ENCODE measurements at places on chromosomes 3 and 15.

DNA sequence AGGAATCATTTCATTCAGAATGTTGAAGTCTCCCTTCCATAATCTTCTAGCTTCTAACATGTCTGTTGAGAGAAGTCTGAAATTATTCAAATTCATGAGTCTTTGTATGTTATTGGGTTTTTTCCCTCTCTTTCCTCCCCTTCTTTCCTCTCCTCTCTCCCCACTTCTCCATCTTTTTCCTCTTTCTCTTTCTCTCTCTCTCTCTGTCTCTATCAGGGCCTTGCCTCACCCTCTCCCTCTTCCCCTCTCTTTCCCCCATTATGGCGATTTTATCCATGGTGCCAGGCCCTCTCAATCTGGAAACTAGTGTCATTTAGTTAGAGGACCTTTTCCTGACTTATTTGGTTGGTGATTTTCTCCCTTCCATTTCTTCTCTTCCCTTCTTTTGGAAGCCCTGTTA lies 147.3 kb downstream of the SST start:
- no peak for DNase-seq

DNA sequence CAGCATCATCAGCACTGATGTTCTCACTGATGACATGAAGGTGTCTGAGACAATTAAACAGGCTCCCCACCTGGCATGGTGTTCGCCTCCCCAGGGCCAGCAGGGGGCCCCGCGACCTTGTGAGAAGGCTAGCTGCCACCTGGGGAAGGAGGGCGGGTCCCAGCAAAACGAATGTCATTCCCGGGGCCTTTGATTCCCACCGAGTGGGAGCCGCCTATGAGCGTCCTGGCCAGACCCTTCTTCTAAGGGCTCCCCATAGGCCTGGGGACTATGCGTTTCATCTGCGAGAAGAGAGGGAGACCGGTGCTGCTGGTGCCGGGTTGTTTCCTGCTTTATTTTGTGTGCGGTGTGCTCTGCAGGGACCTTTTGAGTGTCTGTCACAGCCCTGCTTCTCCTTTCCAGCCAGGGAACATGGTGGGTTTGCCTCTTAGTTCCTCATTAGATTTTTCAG lies 20.5 kb upstream of the MINDY4B start:
- DNase-seq, result peak; percentile 9

DNA sequence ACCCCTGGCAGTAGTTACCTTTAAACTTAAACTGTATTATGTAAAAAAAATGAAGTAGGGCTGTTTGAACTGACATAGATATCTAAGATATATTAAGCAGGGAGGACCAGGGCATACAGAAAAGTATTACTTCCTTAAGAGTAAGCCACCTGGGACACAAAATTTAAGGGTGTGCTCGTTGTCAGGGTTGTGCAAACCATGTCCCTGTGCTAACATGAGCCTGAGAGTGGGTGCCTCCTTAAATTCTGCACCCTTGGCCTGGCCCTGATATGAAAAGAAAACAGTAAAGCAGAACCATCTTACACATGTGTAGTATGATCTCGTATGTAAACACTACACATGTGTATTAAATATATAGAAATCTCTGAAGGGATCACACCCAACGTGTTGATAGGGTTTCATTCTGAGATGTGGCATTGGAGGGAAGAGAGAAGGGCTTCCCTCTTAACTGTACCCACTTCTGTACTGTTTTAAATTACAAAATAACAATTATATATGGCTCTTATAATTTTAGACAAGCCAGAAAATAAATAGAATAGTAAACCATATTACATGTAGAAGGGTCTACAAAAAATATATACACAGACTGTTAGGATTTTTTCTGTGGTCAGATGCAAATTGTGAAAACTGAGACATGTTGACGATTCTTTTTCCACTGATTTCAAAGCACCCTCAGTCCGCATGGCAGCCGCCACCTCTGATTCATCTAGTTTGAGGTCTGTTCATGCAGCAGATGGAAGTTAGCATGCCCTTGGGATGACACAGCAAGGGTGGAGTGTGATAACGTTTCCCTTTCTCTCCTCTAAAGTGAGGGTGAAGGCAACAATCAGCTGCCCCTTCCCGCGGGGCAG lies 400.8 kb upstream of the PROK2 start:
- DNase-seq, result no peak

DNA sequence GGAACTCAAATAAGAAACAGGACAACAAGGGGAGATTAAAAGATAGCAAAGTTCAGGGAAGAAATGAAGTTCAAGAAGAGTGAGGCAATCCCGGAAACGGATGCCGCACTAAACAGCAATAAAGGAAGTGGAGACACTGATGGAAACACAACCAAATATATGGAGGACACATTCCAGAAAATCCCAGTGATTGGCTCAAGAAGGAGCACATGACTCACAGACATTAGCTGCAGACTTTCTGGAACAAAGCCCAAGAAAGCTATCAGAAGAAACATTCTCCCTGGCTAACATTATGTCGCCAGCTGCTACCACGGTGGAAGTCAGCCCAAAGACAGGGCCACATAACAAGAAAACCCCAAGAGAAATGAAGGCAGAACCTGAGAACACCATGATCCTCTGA lies 18.1 kb upstream of the VGLL4 start:
- DNase-seq, result no peak

- no peak for DNase-seq
Observed at GRCh38 chr3:39271363-39271914, 8.4 kb downstream of the CX3CR1 start.

DNA sequence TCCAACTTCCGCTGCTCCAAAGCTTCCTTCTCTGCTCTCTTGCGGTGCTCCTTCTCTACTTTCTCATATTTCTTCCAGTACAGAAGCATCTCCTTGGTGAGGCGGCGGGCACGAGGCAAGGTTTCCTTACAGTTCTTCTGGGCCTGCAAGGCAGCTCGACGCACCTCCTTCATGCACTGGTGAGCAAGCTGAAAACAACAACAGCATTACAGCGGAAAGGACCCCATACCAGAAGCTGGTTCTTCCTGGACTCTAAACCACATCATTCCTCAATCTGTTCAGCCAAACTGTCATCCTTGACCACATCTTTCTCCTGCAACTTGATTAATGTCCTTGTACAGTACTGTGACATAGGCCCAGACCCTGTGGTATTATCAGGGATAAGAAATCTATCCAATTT lies 36.4 kb downstream of the INO80 start:
- DNase-seq, result no peak

DNA sequence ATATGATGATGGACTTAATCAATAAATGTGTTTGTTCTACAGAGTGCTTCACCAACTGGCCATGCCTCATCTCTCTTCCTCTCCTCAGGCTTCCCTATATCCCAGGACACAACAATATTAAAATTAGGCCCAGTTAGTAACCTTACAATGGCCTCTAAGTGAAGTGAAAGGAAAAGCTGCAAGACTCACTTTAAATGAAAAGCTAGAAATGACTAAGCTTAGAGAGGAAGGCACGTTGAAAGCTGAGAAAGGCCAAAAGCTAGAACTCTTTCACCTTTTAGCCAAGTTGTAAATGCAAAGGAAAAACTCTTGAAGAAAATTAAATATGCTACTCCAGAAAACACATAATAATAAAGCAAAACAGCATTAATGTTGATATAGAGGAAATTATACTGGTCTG lies 1010.3 kb downstream of the NAALADL2 start:
- no peak for DNase-seq

DNA sequence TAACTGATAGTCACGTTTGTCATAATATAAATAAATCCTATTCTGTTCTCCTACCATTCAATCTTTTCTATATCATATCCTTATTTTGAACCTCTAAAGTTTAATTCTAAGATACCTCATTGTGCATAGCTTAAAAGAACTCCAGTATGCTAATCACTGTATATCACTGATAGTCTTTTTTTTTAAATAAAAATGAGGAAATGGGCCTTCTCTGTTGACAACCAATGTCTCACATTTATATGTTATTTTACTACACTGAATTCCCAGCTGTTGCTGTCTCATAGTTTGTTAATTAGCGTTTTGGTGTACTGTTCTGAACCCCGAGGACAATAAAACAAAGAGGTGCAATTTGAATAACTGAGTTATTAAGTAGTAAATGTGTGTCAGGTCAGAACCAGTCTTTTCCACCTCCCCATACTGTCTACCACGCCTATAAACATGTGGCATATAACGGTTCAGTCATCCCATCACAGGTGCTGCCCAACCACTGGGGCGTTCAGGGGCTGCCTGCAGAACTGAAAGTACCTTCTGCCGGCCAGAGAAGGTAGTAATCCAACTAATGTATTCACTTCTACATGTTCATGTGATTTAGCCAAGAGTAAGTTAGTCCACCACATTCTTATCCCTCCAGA lies 14.9 kb downstream of the CBLB start:
- no peak for DNase-seq

DNA sequence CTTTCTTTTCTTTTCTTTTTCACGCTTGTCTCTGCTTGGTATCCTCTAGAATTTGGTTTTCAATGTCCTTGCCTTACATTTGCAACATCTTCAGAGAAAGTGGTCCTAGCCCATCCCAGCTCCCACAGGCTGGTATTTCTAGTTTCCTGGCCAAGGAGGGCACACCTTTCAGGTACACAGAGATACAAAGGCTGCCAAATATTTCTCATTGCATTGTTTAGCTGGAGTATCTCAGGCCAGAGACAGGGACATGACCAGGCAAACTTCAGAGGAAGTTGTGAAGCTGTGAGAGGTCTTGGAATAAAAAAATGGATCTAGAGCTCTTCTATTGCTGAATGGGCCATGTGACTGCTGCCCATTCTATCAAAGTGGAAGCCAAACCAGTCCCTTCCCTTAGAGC lies 68.9 kb downstream of the BDH1 start:
- no peak for DNase-seq

DNA sequence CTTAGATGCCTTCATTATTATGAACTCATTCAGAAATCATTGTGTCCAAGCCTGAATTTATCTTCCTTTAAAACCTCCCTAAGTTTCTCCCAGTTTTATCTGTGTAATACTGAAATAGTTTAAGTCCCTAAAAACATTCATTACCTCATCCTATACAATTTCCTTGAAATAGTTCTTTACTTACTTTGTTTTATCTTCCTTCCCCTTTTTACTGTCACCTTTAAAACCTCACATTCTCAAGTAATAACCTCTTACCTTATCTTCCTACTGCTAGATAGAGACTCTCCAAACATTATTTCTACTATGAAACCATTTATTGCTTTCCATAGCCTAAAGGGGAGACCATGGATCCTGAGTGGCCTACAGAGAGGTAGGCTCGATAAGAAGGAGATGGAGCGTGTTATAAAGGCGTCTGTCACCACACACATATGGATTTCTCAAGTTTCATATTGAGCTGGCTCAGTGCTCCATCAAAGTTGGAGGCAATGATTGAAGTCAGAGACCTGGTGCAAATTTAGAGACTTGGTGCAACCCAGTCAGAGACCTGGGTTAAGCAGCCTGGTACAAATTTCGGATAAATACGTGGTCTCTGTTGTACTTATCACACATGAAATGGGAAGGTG lies 140.4 kb downstream of the NFKBIZ start:
- no peak for DNase-seq

GRCh38 chr3:125662675-125663074 lies 67.4 kb upstream of the OSBPL11 start:
- no peak for DNase-seq

GRCh38 chr3:53673722-53674350 lies 172.4 kb downstream of the CHDH start:
- no peak for DNase-seq

DNA sequence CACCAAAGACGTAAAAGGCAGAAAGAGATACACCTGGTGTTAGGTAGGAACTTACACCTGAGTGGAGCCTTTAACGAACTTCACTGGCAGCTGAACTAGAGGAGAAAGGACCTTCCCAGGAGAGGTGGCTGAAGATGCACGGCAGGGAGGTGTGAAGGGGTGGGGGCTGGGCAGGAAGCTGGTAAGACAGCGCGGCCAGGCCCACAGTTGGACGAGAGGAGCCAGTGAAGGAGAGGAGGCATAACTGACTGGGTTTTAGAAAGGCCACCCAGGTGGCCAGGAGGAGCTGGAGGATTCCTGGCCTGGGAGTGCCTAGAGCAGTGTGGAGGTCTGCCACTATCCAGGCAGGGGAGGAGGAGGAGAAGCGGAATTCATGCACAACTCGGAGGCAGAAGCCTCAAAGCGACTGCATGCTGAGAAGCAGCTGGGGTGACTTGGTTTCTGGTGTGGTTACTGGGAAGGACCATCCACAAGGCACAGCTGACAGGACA lies 51.9 kb downstream of the SLC41A3 start:
- DNase-seq, result no peak

GRCh38 chr3:187792521-187792920 lies 47.3 kb upstream of the BCL6 start:
- no peak for DNase-seq

- DNase-seq, result no peak
Observed at GRCh38 chr3:25749031-25749581, 34.1 kb downstream of the NGLY1 start.

DNA sequence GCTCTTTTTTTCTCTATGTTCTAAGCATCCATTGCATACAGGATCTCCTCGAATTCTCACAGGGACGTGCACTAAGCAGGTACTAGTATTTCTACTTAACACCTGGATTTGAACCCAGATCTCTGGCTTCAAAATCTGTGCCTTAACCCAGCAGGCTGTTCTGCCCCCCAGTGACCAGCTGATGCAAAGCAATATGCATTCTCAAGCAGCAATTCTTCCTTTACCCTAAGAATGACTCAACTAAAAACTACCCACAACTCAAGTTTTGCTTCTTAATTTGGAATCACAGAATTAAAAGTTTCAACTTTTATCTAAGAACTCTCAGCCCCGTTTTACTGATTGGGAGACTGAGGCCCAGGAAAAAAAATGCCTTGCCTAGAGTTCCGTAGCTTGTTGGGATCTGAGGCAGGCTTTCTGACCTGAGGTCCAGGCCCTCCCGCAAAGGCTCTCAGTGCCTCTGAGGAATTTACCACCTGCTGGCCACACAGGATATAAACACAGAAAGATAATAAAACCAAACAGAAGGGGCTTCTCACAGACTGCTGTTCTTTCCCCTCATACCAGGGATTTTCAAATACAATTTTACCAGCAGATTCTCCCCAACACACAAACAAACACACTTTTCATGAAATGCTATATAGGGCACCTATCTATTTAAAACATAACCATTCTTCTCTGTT lies 115.4 kb upstream of the RAD18 start:
- DNase-seq, result no peak

GRCh38 chr3:51968170-51968775 lies 1.0 kb upstream of the PCBP4 start:
- DNase-seq, result no peak

DNA sequence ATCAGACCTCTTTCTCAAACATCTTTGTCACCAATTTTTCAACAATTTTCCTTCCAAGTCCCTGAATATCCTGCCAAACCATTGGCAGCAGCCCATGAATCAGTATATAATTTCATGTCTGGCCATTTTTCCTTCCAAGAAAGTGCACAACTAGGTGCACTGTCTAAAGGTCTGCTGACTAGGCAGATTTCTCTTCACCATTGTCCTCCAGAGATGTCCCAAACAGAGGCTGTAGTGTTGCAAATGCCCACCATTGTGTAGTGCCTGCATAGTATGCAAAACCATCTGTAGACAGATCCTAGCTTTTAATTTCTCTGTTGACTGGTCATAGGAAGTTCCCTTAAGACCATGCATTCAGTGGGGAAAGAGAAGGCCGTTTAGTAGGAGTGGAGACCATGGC lies 25.0 kb upstream of the GOLGA6L2 start:
- DNase-seq, result no peak
